Astrocyte of the cerebellum (primary cell): ENCODE measurements at places on chromosomes 5 and 9.

DNA sequence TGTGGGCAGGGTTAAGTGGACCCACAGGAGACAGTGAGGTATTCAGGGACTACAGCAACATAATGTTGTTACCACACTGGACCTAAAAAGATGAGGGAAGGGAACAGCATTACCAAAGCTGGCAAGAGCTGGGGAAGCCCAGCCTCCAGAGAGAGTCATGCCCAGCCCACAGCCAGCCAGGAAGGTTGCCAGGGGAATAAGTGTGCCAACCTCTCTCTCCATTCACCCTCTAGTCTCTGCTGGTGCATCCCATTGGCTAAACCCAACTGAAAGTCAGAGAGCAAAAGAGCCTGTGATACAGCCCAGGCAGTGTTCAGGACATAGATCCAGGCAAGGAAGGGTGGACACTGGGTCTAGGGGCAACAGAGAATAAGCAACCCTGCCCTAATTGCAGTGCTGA lies 35.8 kb upstream of the AFAP1L1 start:
- no peak for DNase-seq

DNA sequence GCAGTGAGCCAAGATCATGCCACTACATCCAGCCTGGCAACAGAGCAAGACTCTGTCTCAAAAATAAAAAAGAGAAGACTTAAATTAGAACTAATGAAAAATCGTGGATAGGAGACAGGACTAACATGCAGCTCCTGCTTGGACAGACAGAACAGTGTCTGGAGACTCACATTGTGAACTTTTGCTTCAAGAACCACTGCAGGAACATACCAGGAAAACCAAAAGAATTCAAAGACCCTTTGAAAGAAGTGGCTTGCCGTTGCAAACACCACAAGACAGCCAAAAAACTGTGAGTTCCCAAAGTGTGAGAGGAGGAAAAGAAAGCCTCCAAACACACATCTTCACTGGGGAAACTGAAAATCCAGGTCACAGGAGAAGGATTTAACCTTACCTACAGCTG lies 48.8 kb upstream of the SNAPC3 start:
- DNase-seq = no peak

DNA sequence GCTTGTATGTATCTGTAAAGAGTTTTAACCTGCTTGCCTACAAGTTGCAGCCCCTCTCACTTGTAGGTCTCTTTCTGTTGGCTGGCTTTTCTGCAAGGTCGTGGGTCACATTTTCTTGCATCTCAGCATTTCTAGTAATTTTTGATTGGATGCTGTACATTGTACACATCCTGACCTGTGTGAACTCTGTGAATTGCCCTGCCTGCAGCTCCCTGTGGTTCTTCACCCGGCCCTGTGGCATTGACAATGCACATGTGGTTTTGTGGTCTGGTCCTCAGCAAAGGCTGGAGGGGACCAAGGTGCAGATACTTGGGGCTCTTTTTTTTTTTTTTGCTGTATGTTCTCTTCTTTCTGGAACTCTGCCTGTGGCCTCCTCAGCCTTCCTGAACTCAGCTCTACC lies 53.6 kb downstream of the WNK2 start:
- no peak for DNase-seq

- DNase-seq = peak; percentile 87
Observed at GRCh38 chr9:91395553-91396471, 27.8 kb downstream of the NFIL3 start.

GRCh38 chr9:7976167-7976755 lies 176.7 kb upstream of the DMAC1 start:
- DNase-seq = peak; percentile 5

GRCh38 chr9:18404434-18405029 lies 69.4 kb upstream of the ADAMTSL1 start:
- DNase-seq = no peak

DNA sequence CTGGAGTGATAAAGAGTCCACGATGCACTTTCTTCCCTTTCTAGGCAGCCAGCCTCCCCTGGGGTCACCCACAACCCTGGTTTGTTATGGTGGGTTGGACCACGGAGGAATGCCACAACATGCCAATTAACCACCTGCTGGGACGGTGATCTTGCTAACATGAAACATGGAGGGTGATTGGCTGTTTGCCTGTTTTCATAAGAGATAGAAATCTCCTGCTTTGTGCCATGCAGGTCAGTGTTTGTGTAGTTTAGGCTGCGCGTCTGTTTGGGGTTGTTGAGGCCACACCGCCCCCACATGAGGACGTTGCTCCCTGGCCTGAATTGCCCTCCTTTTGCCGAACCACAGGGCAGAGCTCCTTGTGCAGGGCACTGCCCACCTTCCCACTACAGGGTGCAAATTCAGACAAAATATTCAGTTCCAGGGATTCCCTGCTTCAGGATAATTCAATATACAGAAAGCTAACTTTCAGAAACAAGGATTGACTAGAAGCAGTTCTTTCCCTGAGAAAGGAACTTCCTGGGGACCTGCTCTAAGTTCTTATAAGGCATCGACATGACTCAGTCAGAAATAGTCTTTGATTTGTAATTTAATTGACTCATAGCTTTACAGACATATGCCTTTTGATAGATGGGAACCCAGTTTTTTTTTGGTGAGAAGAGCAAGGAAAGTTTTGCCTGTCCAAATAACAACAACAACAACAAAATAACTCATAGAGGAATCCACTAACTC lies 427.6 kb downstream of the GADD45G start:
- DNase-seq = no peak

- no peak for DNase-seq
Observed at GRCh38 chr5:158451993-158452672, 593.2 kb upstream of the CLINT1 start.

DNA sequence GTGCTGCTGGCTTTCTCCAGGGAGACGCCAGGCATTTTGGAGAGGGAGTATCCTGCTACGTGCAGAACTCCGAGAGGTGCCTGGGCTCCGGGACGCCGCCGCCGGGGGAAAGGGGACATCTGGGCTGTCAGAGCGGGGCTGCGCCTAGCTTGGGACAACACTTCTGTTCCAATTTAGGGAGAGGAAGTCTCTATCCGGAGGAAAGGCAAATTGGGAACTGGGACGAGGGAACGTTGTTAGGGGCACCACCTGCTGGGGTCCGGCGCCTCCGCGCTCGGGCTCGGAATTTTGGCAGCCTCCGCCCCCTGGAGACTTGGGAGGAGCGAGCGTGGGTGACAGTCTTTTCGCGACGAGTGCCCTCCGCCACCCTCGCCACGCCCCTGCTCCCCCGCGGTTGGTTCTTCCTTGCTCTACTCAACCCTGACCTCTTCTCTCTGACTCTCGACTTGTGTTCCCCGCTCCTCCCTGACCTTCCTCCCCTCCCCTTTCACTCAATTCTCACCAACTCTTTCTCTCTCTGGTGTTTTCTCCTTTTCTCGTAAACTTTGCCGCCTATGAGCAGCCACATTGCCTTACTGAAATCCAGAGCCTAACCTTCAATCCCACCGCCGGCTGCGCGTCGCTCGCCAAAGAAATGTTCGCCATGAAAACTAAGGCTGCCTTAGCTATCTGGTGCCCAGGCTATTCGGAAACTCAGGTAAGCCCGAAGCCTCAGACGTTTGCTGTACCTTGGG lies 1.6 kb downstream of the TSLP start:
- no peak for DNase-seq

- DNase-seq = no peak
Observed at GRCh38 chr9:134223091-134223490, 58.7 kb upstream of the RNU6ATAC start.

- DNase-seq = no peak
Observed at GRCh38 chr9:91775708-91776028, 174.4 kb downstream of the ROR2 start.

DNA sequence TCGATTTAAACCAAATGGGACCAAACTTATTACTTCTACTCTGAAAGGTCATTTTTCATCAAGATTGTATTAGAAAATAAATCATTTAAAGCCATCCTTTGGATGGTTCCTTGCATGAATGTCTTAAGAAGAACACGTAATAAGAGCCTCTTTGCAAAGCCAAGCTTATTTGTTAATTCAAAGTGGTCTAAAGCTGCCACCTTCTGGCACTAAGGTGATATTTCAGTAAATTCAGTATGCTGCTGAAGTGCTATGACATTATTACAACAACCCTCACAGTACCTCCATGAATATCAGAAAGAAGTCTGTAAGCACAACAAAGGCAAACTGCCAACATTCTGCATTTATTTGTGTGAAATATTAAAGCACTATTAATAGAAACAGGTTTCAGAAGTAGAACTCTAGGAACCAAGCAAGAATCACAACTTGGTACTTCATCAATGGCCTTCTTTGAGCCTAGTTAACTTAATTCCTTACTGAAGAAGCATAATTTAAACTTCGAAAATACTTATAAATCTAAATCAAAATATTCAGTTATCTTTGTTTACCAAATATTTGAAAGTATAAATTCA lies 53.1 kb upstream of the TYRP1 start:
- DNase-seq = peak; percentile 42

GRCh38 chr5:34718516-34718915 lies 62.4 kb downstream of the RAI14 start:
- DNase-seq = no peak

GRCh38 chr5:172632346-172633092 lies 8.5 kb upstream of the NEURL1B start:
- no peak for DNase-seq

- DNase-seq = no peak
Observed at GRCh38 chr5:39608024-39608423, 183.2 kb upstream of the DAB2 start.

GRCh38 chr5:107121793-107122519 lies 548.8 kb downstream of the EFNA5 start:
- no peak for DNase-seq

DNA sequence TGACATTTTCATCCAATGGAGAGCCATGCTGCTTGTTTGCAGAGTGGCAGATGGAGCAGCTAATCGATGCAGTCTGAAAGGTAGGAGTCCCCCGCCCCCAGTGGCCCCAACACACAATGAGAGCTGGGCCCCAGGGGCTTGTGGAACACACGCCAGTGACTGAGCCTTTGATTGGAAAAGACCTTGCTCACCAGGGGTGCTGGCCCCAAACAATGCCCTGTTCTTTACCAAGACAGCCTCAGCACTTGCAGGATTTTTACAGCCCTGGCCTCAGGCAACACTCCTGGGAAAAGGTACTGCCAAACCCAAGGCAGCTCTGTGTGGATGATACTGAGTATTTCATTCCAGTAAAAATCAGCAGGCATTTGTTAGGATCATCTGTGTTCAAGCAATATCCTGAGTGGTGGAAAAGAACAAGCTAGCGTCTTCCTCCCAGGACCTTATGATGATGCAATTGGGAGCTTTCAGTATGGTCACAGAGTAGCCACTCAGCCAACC lies 276.8 kb upstream of the CLINT1 start:
- DNase-seq = no peak

GRCh38 chr5:152527358-152528052 lies 122.4 kb upstream of the NMUR2 start:
- no peak for DNase-seq

- no peak for DNase-seq
Observed at GRCh38 chr5:125033602-125034001, 287.2 kb upstream of the ZNF608 start.

DNA sequence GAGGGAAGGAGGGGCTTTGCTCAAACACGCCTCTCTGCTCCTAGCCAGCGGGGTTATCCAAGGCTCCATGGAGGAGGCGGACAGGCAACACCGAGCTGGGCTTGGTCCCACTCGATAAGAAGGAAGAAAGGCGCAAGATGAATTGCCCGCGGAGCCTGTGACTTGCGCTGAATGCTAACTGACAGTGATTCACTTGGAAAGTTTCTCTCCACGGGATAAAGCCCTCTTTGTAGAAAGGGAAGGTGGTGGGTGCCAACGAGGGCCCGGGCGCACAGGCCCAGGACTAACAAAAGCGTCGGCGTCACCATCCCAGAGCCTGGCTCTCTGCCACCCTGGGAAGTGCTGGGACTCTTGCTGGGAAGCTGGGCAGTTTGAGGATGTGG lies 76.0 kb downstream of the VAV2 start:
- no peak for DNase-seq

- DNase-seq = no peak
Observed at GRCh38 chr9:8456344-8456743, 656.8 kb upstream of the DMAC1 start.

- DNase-seq = no peak
Observed at GRCh38 chr5:143671021-143671420, 140.9 kb upstream of the HMHB1 start.

DNA sequence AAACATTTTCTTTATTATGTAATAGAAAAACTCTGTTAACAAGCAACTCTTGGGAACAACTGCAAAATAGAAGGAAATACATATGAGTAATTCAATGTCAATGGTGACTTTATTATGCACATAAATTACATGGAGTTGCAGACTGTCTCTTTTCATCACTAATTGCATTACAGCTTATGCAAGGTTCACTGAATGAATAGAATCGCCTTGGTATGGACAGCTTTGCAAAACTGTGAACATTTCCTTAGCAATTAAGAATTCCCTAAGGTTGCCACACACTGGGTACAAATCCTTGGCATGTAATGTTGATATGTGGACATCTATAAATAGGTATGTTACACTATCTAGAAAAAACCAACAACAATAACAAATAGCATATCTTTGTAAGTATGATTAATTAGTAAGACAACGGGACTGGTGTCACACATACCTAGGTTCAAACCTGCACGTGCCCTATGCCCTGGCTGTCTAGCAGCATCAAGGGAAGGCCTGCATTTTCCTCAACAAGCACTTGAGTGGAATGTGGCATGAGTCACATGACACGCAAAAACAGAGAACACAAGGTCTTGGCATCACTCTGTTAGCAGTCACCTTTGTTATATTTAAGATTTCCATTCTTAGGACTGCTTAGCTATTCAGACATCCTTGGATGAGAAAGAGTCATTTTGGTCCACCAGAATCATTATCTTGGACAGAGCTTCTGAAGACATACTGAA lies 263.9 kb downstream of the CTNND2 start:
- no peak for DNase-seq

DNA sequence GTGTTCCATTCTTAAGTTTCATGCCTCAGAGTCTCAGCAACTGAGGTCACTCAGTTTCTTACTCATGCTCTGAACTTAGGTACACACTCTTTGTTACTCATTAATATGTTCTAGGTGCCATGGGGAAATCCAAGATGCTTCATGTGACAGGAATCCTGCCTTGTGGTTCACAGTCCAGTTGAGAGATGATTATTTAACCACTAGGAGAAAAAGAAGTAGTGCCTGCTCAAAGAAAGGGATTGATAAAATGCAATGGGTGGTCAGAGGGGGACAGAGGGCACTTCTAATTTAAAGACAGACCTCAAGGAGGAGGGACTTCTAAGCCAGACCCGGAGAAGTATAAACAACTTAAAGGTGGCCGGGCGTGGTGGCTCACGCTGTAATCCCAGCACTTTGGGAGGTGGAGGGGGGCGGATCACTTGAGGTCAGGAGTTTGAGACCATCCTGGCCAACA lies 69.0 kb downstream of the UGCG start:
- peak; percentile 90 for DNase-seq

DNA sequence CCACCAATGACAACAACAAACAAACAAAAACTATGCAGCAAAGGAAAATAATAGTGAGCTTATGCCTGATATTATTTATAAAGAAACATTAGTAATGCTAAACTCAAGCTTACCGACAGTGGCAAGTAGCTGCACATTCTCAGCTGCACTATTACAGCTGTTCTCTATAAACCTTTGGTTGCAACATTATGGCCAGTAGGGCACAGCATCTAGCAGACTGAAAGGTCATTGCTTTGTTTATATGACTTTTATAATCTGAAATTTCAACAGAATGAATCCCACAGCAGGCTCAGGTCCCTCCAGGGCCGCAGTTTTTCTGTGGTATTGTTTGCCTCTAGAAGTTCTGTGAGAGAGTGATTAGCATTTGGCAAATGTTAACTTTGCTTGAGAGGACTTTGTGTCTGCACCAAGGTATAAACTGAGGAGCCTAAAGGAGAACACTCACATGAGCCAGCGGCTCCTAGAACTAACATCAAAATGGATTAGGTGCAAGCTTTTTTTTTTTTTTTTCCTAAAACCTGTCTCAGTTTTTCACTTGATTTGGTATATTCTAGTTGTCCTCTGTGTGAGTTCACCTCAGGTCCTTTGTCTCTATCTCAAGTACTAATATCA lies 58.3 kb downstream of the IZUMO3 start:
- DNase-seq = no peak
